Panc1 (cell line): ENCODE measurements at places on chromosomes 1 and 21. TPM values are rescaled to one million over a fixed set of nuclear protein-coding genes. Genes with fewer than 3 reads are reported as not detected.

DNA sequence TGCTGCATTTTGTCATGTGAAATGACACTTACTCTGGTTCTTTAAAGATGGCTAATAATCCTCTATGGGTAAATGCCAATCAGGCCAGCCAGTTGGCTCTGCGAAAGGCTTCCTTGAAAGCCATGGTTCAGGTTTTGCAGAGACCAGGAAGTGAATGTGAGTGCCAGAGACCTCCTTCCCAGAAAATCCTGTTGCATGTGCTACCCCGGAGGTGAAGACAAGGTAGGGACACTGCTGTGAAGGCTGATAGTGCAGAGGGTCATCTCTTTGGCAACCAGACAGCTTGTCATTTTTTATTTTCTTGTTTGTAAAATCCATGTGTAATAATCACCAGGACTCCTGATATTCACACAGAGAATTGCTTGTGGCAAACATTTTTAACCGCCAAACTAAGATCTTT lies 18.7 kb downstream of the LRRC8D start:
- DNase-seq = no peak
- no peaks in the 10 kb centered on the region for H3K27me3 ChIP-seq
- no peaks in the 10 kb centered on the region for H3K36me3 ChIP-seq
- peaks cover 17% of the 10 kb centered on the region for H3K4me1 ChIP-seq
- no peak overlapping the region for H3K4me3 ChIP-seq

GRCh38 chr1:71377886-71378285 lies 297.1 kb upstream of the ZRANB2 start:
- no peak for DNase-seq
- no peaks in the 10 kb centered on the region for H3K36me3 ChIP-seq
- H3K4me1 ChIP-seq = no peaks in the 10 kb centered on the region
- H3K4me3 ChIP-seq = no peak overlapping the region
- H3K27me3 ChIP-seq = no peaks in the 10 kb centered on the region

C1orf198 gene
- total RNA-seq = 33.6 TPM

DNA sequence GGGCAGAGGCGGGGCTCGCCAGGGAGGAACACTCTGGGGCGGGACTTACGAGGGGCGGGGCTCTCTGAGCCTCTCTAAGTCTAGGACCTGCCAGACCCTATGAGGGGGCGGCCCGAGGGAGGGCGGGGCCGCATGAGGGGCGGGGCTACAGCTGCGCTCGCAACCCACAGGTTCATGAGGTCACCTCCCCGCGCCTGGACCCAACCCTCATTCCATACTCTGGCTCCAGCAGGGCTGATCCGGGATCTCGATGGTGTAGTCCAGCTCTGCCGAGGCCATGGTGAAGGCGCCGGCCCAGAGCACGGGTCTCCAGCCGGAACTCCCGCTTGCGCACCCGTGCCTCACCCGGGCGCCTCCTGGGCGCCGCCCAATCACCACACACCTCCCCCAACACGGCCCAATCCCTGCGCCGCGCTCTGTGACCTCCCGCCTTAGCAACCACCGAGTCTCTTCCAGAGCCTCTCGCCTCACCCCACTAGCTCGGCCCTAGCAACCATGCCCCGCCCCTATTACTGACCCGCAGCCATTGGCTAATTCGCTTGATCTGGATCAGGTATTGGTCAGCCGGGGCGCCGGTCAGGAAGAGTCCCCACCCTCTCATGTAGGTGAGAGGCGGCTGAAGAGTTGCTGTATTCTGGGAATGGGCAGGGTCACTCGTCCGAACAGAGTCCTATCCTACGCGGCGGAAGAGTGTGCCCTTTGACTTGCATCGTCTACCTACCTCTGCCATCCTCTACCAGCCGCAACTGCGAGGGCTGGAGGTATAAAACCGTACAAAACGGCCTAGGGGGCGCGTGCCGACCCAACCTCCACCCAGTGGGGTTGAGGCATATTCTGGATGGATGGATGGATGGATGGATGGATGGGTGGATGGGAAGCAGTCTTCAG lies at the start of the genes ARMH1 and TMEM53:
Gene ARMH1 (plus strand): TSS at position 602 of the 888 bp plus-strand sequence. CDS start 14,984 bp downstream, outside the sequence.
Gene TMEM53 (minus strand): TSS at position 369 of the 888 bp plus-strand sequence. CDS start 90 bp downstream, at position 279.
- no peaks in the 10 kb centered on the region for H3K36me3 ChIP-seq
- H3K27me3 ChIP-seq = no peaks in the 10 kb centered on the region
- H3K27ac ChIP-seq = peak within 1 kb of the TSS; percentile 93
- peak within 1 kb of the TSS; percentile 72 for H3K4me3 ChIP-seq
- DNase-seq = peak; percentile 94

C1orf21 gene
- 0.15 TPM for total RNA-seq

DIRAS3 gene
- not detected for total RNA-seq

RAD54L gene
- total RNA-seq = 29.4 TPM

DNA sequence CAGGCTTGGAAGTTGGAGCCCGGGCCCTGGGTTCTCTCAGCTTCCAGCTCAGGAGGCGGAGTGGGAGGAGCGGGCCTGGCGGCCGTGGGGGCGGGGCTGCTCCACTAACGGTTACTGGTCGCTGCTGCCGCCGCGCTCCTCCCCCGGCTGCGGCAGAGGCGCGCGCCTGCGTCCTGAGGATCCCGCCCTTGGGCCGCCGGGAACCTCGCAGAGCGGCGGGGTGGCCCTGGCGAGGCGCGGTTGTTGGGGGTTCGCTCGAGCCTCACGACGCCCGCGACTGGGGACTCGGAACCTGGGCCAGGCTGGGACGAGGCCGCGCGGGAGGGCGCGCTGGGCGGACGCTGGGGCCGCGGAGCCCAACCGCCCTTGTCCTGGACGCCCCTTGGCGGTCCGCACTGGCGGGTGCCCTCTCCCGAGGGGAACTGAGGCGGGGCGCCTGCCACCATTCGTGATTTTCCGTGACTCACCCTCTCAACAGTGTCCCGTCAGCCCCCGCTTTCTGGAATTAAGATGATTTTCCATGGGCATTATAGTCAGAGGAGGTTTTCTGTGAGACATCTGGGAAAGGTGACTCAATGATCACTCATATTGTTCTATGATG lies 34.1 kb downstream of the OR2G3 start:
- H3K4me3 ChIP-seq = no peak overlapping the region
- DNase-seq = no peak
- H3K27ac ChIP-seq = no peak overlapping the region
- H3K4me1 ChIP-seq = no peaks in the 10 kb centered on the region
- no peaks in the 10 kb centered on the region for H3K36me3 ChIP-seq

DNA sequence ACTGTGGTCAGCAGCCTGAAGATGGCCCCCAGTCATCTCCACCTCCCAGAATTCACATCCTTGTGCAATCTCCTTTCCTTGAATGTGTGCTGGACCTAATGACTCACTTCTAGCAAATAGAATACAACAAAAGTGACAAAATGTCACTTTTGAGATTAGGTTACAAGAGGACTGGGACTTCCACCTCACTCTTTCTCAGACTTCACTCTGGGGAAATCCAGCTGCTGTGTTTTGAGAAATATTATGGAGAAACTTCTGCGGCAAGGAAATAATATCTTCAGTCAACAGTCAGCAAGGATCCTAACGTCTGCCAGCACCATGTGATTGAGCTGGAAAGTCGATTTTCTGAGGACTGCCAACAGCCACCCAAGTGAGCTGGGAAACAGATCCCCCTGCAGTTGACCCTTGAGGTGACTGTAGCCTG lies 70.5 kb upstream of the GADD45A start:
- DNase-seq = no peak
- no peaks in the 10 kb centered on the region for H3K36me3 ChIP-seq
- H3K4me3 ChIP-seq = no peak overlapping the region
- H3K4me1 ChIP-seq = peaks cover 30% of the 10 kb centered on the region

CLCNKA gene
- total RNA-seq = 0.57 TPM

DNA sequence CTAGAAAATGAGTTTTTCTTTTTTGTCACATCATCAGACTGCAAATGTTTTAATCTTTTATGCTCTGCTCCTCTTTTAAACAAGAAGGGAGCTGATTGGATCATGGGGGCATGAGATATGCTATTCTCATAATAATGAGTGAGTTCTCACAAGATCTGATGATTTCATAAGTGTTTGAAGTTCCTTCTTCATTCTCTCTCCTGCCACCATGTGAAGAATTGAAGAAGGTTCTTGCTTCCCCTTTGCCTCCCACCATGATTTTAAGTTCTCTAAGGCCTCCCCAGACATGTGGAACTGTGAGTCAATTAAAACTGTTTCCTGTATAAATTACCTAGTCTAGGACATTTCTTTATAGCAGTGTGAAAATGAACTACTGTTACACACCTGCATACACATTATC lies 218.2 kb downstream of the NRIP1 start:
- no peak overlapping the region for H3K27ac ChIP-seq
- no peaks in the 10 kb centered on the region for H3K36me3 ChIP-seq
- DNase-seq = no peak
- H3K4me3 ChIP-seq = no peak overlapping the region

MINDY1 gene
- 15.8 TPM for total RNA-seq

DNA sequence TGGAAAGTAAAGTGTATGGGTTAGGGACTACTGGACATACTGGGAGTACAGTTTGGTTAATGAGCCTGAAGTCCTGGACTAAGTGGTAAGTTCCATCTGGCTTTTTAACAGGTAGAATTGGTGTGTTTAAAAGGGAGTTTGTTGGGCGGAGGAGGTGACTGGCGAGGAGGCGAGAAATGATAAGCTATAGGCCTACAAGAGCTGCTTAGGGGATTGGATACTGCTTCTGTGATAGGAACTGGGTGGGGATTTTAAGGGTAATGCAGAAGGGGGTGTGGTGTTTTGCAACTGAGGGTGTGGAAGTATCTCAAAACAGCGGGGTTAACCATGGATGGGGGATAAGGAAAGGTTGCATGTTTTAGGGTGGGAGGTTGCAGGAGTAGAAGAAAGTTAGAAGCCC lies 3.5 kb downstream of the ERVH48-1 start:
- peaks cover 3% of the 10 kb centered on the region; the same call in 1 of the 2 replicates for H3K4me1 ChIP-seq
- no peak for DNase-seq
- H3K36me3 ChIP-seq = no peaks in the 10 kb centered on the region
- H3K4me3 ChIP-seq = no peak overlapping the region
- no peak overlapping the region for H3K27ac ChIP-seq
- no peaks in the 10 kb centered on the region for H3K27me3 ChIP-seq

- H3K27me3 ChIP-seq = no peaks in the 10 kb centered on the region
- H3K4me1 ChIP-seq = no peaks in the 10 kb centered on the region
- peaks cover 28% of the 10 kb centered on the region for H3K36me3 ChIP-seq
- no peak overlapping the region for H3K27ac ChIP-seq
- no peak overlapping the region for H3K4me3 ChIP-seq
Observed at GRCh38 chr1:43671193-43671592, 21.2 kb downstream of the KDM4A start.

CASQ1 gene
- total RNA-seq = not detected

- H3K4me1 ChIP-seq = no peaks in the 10 kb centered on the region
- H3K27me3 ChIP-seq = no peaks in the 10 kb centered on the region
- DNase-seq = no peak
- H3K4me3 ChIP-seq = no peak overlapping the region
- H3K27ac ChIP-seq = no peak overlapping the region
Observed at GRCh38 chr1:222263791-222264190, 284.1 kb downstream of the HHIPL2 start.

- H3K36me3 ChIP-seq = no peaks in the 10 kb centered on the region
- no peaks in the 10 kb centered on the region for H3K4me1 ChIP-seq
- no peak for DNase-seq
- H3K27ac ChIP-seq = no peak overlapping the region
- H3K27me3 ChIP-seq = no peaks in the 10 kb centered on the region
Observed at GRCh38 chr1:179187735-179188471, 41.6 kb downstream of the ABL2 start.

- no peak overlapping the region for H3K4me3 ChIP-seq
- no peak overlapping the region for H3K27ac ChIP-seq
- DNase-seq = no peak
- H3K36me3 ChIP-seq = peaks cover 2% of the 10 kb centered on the region; the same call in 1 of the 2 replicates
- H3K27me3 ChIP-seq = no peaks in the 10 kb centered on the region
Observed at GRCh38 chr1:154342836-154343472, 17.6 kb downstream of the ATP8B2 start.

- H3K36me3 ChIP-seq = no peaks in the 10 kb centered on the region
- DNase-seq = no peak
- peaks cover 72% of the 10 kb centered on the region for H3K4me1 ChIP-seq
- no peaks in the 10 kb centered on the region for H3K27me3 ChIP-seq
Observed at GRCh38 chr21:45435405-45435981, 30.5 kb downstream of the COL18A1 start.

- H3K36me3 ChIP-seq = no peaks in the 10 kb centered on the region
- peak overlapping the region; percentile 86 for H3K27ac ChIP-seq
- no peak for DNase-seq
- H3K27me3 ChIP-seq = no peaks in the 10 kb centered on the region
- H3K4me1 ChIP-seq = peaks cover 21% of the 10 kb centered on the region
- peak overlapping the region; percentile 37; the same call in 1 of the 2 replicates for H3K4me3 ChIP-seq
Observed at GRCh38 chr1:172141341-172141881, 279.1 kb upstream of the C1orf105 start.

PDC gene
- not detected for total RNA-seq

GRCh38 chr1:6224718-6225117 lies 11.0 kb downstream of the ICMT start:
- H3K4me3 ChIP-seq = no peak overlapping the region
- no peaks in the 10 kb centered on the region for H3K27me3 ChIP-seq
- H3K27ac ChIP-seq = peak overlapping the region; percentile 64
- peaks cover 10% of the 10 kb centered on the region; the same call in 1 of the 2 replicates for H3K36me3 ChIP-seq

- peak; percentile 91 for DNase-seq
- peak overlapping the region; percentile 35 for H3K4me3 ChIP-seq
- peak overlapping the region; percentile 100 for H3K27ac ChIP-seq
- H3K36me3 ChIP-seq = no peaks in the 10 kb centered on the region
- no peaks in the 10 kb centered on the region for H3K27me3 ChIP-seq
Observed at GRCh38 chr1:172322219-172323061, 98.0 kb upstream of the C1orf105 start.

- peaks cover 3% of the 10 kb centered on the region; the same call in 1 of the 2 replicates for H3K27me3 ChIP-seq
- no peak for DNase-seq
- no peak overlapping the region for H3K27ac ChIP-seq
- no peaks in the 10 kb centered on the region for H3K4me1 ChIP-seq
- no peak overlapping the region for H3K4me3 ChIP-seq
- no peaks in the 10 kb centered on the region for H3K36me3 ChIP-seq
Observed at GRCh38 chr1:14267991-14268390, 330.5 kb upstream of the KAZN start.

UBL4B gene
- total RNA-seq = not detected

- no peak overlapping the region for H3K4me3 ChIP-seq
- no peaks in the 10 kb centered on the region for H3K27me3 ChIP-seq
- peaks cover 4% of the 10 kb centered on the region; the same call in 1 of the 2 replicates for H3K4me1 ChIP-seq
- no peak for DNase-seq
- H3K36me3 ChIP-seq = no peaks in the 10 kb centered on the region
- no peak overlapping the region for H3K27ac ChIP-seq
Observed at GRCh38 chr1:17465228-17465627, 25.8 kb upstream of the RCC2 start.

FMO1 gene
- not detected for total RNA-seq

GRCh38 chr1:154425172-154425571 lies 20.0 kb downstream of the IL6R start:
- no peak overlapping the region for H3K4me3 ChIP-seq
- DNase-seq = no peak
- peaks cover 46% of the 10 kb centered on the region for H3K4me1 ChIP-seq
- no peak overlapping the region for H3K27ac ChIP-seq
- H3K36me3 ChIP-seq = no peaks in the 10 kb centered on the region

- no peaks in the 10 kb centered on the region for H3K27me3 ChIP-seq
- no peak overlapping the region for H3K27ac ChIP-seq
- no peak for DNase-seq
- H3K4me1 ChIP-seq = no peaks in the 10 kb centered on the region
- no peak overlapping the region for H3K4me3 ChIP-seq
Observed at GRCh38 chr1:99956755-99957154, 13.0 kb upstream of the SLC35A3 start.

GRCh38 chr1:14923727-14924452 lies 229.7 kb upstream of the TMEM51 start:
- peaks cover 7% of the 10 kb centered on the region for H3K4me1 ChIP-seq
- H3K27ac ChIP-seq = no peak overlapping the region
- no peak for DNase-seq
- H3K4me3 ChIP-seq = peak overlapping the region; percentile 32
- H3K27me3 ChIP-seq = peaks cover 5% of the 10 kb centered on the region

RORC gene
- total RNA-seq = not detected

TMEM222 gene
- 55.3 TPM for total RNA-seq

- H3K36me3 ChIP-seq = no peaks in the 10 kb centered on the region
- no peaks in the 10 kb centered on the region for H3K4me1 ChIP-seq
- no peak overlapping the region for H3K27ac ChIP-seq
- no peaks in the 10 kb centered on the region for H3K27me3 ChIP-seq
Observed at GRCh38 chr21:38626306-38626705, 128.0 kb upstream of the ERG start.

SAMSN1 gene
- 0.44 TPM for total RNA-seq
